Cerebellum (tissue), 4 donors: ENCODE measurements at places on chromosomes 4 and X.

- no peak for DNase-seq
These were observed 2.7 kb downstream of the LIMCH1 start for GRCh38 chr4:41540687-41541086.

- no peak for DNase-seq
These were observed 84.1 kb downstream of the SLC16A2 start for GRCh38 chrX:74505437-74505836.

GRCh38 chr4:14165222-14165920 lies 537.8 kb upstream of the BOD1L1 start:
- no peak for DNase-seq

- no peak for DNase-seq
These were observed at the start of gene ZFYVE28 for GRCh38 chr4:2417765-2418649. TSS of gene ZFYVE28 (minus strand) at chr4:2418645. CDS start at chr4:2418323, 322 bp downstream.

- DNase-seq = no peak
These were observed 124.4 kb downstream of the NAF1 start for GRCh38 chr4:163042306-163042705.

GRCh38 chr4:76198411-76199237 lies 15.0 kb downstream of the SCARB2 start:
- peak; percentile 38 for DNase-seq

- no peak for DNase-seq
These were observed 5.5 kb upstream of the MMAA start for GRCh38 chr4:145613566-145614232.

GRCh38 chrX:152165033-152165743 lies 26.8 kb upstream of the MAGEA10 start:
- DNase-seq = no peak

GRCh38 chr4:165294907-165295306 lies 32.6 kb upstream of the MSMO1 start:
- DNase-seq = no peak

GRCh38 chr4:7610022-7610670 lies 175.4 kb upstream of the PSAPL1 start:
- no peak for DNase-seq

DNA sequence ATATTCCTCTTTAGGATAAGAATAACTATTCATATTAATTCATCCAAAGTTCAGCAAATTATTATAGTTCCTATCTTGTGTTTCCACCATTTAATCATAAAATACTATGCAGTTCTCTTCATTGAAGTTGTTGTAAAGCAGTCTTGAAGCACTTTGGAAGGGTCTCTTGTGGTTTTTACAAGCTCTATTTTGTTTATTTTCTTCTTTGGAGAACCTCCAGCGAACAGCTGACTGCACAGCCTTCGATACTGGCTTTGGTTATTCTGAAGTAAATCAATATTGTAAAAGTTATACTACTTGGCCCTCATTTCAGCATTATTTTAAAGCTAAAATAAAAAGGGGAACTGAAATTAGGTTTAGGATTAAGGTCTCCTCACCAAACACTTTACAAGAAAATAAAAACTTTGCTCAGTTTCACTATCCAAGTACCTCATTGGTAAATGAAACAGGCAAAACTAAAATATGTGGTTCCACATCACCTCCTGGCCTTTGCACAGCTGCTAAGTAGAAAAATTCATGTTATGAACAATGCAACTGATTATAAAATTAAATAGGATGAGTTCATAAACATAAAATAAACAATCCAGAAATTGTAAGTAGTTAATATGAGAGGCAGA lies 1629.2 kb upstream of the ADGRL3 start:
- no peak for DNase-seq

DNA sequence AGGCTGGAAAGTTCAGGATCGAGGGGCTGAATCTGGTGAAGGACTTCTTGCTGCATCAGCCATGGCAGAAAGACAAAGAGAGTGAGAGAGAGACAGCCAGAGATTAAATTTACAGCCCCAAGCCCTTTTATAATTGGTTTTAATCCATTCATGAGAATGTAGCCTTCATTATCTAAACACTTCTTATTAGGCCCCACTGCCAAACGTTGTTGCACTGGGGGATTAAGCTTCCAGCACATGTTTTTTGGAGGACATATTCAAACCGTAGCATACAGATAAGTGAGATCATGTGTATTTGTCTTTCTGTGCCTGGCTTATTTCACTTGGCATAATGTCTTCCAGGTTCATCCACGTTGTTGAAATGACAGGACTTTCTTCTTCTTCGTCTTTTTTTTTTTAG lies 524.7 kb downstream of the SPRY1 start:
- no peak for DNase-seq

DNA sequence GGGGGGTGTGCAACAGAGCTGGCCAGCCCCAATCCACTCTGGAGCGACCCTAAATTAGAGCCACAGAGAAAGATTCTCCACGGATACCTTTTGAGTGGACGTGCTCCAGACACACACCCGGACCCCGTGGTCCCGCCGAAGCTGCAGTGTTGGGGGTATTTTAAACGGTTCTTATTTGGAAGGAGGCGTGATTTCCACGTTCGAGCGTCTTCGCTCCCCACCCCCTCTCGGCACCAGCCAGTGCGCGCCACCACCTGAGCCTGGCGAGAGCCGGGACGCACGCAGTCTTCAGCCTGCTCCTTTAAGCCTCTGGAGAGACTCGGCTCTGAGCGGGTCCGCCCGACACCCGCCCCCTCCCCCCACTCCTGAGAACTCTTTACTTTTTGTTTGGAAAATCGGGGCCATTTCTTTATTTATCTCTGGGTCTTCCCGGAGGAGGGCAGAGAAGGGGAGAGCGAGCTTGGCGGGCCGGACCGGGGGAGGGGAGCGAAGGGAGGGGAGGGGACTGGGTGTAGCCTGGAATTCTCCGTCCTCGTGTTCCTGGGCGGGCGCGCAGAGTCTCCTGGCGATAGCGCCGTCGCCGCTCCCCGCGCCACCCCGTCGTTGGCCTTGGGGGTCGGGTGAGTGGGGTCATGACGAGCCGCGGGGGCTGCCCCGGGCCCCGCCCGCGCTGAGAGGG lies 668 bp upstream of the PTCHD1 start:
- DNase-seq = peak; percentile 37

DNA sequence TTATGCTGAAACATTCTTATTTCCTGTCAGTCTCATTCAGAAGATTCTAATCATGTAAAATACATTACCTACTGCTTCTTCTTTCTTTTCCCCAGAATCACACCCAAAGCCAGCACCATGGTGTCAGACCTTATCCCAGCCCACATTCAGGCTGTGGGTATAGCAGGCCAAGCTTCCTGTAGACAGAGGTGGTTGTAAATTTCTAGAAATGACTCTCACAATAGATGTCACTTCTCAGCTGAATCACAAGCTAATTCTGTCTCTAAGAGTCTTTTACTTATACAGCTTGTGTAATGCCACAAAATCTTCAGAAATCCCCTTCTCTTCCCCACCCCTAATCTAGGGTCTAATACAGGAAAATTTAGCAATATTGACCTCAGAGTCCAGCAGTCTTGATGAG lies 239.6 kb downstream of the PARM1 start:
- no peak for DNase-seq

DNA sequence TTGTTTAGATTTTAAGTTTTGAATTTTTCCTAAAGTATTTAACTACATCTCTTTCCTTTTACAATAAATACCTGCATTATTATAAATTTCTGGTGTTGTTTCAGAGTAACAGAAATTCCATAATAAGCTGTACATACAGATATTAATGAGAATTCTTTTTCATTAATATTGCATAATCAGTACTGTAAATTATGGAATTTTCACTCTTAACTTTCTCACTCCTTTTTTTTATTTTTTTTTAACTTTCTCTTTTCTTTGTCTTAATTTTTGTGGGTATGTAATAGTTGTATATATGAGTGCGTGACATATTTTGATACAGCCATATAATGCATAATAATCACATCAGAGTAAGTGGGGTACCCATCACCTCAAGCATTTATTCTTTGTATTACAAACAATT lies 110.5 kb downstream of the KLHL8 start:
- no peak for DNase-seq

DNA sequence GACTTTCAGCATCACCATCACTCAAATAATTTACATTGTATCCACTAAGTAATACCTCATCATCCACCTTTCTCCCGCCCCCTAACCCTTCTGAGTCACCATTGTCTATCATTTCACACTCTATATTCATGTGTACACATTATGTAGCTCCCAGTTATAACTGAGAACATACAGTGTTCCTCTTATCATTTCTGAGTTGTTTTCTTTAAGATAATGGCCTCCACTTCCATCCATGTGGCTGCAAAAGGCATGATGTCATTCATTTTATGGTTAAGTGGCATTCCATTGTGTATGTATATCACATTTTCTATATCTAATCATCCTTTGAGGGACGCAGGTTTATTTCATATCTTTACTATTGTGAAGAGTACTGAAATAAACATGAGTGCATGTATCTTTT lies 14.6 kb upstream of the NDST4 start:
- no peak for DNase-seq
